ENCODE measurements at places on chromosomes 2 and 18. TPM values are rescaled to one million over a fixed set of nuclear protein-coding genes. Genes with fewer than 3 reads are reported as not detected.

GRCh38 chr2:207805566-207806226 lies 36.0 kb upstream of the FZD5 start:
- DNase-seq, result no peak

GRCh38 chr2:62334440-62335058 lies 138.6 kb downstream of the B3GNT2 start:
- DNase-seq, result no peak

DNA sequence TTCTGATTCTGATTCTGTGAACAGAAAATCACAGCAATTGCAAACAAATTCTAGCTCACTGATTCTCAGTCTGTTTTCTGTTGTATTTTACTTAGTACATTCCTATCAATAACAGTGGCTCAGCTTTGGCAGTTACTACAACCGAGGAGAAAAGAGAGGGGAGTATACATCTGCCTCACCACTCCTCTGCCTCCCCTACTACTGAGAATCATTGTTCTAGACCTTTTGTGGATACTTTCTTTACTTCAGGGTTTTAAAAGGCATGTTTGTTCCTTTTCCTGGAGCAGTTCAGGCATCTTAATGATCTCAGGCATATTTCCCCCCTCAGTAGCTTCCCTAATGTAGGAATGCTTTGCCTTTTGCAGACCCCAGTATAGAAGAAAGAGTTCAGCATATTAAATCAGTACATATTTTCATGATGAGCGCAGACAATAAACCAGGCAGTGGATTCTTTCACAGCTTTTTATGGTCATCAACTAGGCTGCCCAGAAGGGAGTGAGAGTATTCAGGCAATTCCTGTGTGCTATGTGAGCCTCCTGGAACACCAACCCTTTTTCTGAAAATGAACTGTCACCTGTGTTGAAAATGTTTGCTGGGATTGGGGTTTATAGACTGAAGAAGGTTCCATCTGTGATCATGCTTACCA lies 10.3 kb downstream of the STAMBP start:
- DNase-seq, result no peak

GRCh38 chr18:8229787-8230186 lies 379.4 kb upstream of the RAB12 start:
- no peak for DNase-seq

DNA sequence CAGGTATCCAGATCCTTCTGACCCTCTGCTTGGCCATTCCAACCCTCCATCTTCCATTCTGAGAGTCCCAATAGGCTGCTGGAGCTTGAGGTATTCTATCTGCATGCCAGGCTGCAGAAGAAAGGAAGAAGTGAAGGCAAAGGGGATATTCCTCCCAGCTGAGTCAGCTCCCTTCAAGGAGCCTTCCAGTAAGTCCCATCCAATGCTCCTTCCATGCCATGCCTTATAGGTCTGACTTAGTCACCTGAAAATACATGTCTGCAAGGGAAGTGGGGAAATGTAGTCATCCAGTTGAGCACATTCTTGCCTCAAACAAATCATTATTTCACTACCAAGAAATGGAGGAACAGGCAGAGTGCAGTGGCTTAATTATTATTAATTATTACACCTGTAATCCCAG lies 464.6 kb downstream of the CNTNAP5 start:
- DNase-seq, result no peak

GALNT14 gene
- not detected for polyA plus RNA-seq

DNA sequence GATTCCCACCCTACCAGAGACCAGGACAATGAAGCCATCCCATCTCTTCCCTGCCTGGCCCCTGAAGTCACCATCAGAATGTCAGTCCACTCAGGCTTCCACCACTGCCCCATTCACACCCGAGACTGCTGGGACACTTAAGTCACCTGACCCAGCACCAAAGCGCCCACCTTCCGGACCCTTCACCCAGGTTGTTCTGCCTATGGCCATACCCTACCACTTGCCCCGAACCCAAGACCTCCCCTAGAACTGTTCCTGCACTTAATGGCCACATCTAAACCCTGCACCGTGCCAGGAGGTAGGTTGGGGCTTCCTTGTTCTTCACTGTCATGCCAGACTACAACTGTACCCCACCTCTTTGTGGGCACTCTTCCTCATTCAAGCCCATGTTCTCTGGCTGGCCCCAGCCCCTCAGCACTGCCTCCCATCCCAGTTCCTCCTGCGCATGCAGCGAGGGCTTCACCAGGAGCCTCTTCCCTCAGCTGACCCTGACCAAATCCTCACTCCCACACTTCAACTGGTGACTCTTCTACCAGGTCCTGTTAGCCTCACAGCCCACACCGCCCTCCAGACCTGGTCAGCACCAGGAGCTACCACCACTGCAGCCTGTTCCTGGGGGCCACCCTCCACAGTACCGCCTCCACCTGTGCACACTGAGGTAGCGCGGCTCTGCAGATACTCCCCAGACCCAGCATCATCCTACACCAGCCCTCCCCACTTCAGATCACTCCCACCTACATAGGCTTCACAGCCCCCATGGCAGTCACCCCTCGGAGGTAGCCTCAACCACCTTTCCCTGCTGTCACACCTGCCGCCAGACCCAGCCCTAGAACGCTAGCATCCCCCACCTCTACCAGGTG lies 8.3 kb upstream of the ADRA2B start:
- DNase-seq, result no peak

Data from naive thymus-derived CD8-positive, alpha-beta T cell (primary cell).